NCI-H1694 treated with DMSO at 0.1 percent for 48 hours (cell line): ENCODE measurements at places on chromosomes 2 and 18.

DNA sequence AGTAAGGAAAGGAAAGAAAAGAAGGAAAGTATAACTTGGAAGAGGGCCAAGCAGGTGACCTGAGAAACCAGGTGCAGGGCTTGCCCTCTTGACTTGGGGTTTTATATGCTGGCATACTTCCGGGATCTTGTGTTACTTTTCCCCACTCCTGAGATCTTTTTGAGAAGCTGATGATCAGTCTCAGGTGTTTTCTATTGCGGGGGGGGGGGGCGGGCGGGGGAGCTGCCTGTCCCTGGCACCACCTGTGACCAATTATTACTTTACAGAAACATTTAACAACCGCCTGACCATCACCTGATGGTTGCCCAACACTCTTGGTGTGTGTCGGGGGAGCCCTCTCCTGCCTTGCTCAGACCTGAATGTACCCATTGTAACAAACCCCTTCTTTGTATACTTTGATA, 6.9 kb upstream of the CASP10 start:
- no peak for DNase-seq

DNA sequence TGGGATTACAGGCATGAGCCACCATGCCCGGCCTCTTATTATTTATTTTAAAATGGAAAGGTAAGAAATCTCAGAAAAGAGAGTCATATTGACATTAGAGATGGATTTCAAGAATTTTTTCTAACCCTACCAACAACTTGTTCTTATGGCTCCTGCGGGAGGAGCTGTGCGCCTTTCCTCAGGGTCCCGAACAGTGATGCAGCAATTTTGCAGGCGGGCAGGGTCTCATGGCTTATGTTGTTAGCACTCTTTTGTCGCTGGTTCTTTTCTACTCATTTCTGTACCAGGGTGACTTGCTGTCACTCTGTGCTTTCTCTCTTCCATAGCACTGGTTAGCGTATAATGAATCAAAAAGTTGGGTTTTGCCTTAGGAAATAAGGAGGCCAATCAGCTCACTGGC, 148.8 kb upstream of the DLGAP1 start:
- no peak for DNase-seq

DNA sequence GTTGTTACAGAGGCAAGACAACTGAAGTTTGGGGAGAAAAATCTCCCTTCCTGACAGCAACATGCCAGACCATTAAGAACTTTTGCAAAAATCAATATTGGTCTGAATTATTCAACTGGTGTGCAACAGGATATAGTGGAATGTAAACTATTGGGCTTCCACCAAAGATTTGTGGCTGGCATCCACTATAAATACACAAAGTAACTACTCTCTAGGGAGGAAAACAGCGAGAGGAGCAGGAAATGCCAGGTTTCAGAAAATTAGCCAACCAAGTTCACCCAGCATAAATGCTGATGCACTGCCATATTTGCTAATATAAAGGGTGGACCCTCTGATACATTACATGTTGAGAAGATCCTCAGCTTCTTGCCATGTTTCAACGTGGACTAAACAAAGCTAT, 267.6 kb upstream of the LYPD1 start:
- DNase-seq: no peak

- DNase-seq: peak; percentile 74
These were observed 76.2 kb downstream of the CDK15 start for GRCh38 chr2:201882353-201883090.

GRCh38 chr18:13245481-13246000, 27.0 kb downstream of the LDLRAD4 start:
- DNase-seq: no peak

GRCh38 chr2:201433394-201433995, 17.8 kb downstream of the TRAK2 start:
- no peak for DNase-seq
